Right cardiac atrium (tissue), 5 donors: ENCODE measurements at places on chromosomes 2 and 18.

DNA sequence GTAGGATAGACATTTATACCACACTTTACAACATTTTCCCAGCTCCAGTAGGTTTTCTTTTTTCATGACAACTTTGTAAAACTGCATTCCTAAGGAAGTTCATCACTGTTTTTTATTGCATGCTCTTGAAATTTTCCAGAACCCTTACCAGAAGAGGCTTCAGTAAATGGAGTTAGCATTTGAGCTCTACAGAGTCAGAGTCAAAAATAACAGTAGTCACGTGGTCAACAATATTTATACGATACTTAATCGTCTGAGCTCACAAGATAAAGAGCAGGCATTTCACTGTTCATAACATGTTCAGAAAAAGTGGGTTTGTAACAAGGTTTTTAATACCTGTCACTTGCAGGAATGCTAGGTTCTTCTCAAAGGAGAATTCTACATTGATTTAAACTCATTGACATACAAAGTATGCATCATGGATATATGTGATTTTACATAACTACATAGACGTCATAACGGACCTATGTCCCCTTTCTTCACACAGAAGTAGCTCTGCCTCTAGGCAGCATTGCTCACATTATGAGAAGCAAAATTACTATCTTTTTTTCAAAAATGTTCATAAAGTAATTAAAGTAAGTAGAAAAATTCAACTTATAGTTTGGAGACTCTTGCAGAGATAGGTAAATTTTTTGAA, 187.0 kb upstream of the COL3A1 start:
- DNase-seq: no peak

DNA sequence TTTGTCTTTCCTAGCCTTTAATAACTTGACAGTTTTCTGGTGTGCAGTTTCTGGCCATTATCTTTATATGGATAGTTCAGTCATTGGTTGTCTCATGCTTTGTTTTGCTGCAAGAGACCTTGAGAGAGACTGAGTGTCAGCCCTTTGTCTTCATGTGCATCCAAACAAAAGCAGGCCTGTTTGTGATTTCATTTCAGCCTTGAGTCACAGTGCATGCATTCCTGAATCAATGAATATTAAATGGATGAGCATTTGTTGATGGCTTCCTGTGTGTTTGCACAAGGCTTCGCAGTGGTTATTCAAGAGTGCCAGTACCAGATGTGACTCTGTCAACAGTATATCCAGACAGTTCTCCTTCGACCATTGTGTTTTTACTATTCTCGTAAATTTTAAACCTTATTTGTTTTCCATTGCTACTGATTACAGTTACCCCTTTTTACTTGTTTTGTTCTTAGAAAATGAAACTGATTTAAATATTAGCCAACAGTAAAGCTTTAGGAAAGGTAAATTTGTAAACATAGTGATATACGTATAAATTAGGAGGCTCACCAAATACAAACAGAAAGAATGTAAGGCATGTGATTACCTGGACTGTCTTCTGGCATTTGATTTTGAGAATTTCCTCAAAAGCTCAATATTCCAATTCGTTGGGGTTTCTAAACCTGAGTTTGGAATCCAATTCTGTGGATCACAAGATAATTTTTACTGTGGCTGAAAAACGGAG, 319.8 kb downstream of the CTNNA2 start:
- no peak for DNase-seq

- DNase-seq: no peak
Observed at GRCh38 chr18:22296304-22296703, 121.4 kb downstream of the CTAGE1 start.

DNA sequence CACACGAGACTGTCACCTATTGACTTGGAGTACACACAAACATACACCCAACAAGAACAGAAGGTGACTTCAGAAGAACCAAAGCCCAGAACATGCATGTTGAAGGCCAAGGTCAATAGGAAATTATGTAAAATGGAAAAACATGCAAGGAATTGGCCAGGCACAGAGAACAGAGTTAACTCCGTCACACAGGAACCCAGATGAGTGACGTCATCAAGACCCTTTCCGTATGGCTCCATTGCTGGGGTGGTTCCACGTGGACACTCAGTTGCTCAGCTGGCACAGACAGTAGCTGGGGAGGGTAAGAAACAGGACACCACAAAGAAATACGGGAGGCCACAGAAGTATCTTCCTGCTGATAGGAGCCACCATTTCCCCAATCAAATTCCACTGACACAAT, 18.4 kb downstream of the SOX11 start:
- DNase-seq: no peak

- no peak for DNase-seq
Observed at GRCh38 chr2:313991-314390, 26.1 kb upstream of the ALKAL2 start.

- no peak for DNase-seq
Observed at GRCh38 chr2:102724016-102724490, 37.8 kb upstream of the TMEM182 start.
